ENCODE measurements at places on chromosomes 6 and 20. TPM values are rescaled to one million over a fixed set of nuclear protein-coding genes. Genes with fewer than 3 reads are reported as not detected.

The KIF6 gene
- 0.14 TPM for total RNA-seq

GRCh38 chr6:53999088-53999755, 112.0 kb upstream of the MLIP start:
- no peak for DNase-seq

DNA sequence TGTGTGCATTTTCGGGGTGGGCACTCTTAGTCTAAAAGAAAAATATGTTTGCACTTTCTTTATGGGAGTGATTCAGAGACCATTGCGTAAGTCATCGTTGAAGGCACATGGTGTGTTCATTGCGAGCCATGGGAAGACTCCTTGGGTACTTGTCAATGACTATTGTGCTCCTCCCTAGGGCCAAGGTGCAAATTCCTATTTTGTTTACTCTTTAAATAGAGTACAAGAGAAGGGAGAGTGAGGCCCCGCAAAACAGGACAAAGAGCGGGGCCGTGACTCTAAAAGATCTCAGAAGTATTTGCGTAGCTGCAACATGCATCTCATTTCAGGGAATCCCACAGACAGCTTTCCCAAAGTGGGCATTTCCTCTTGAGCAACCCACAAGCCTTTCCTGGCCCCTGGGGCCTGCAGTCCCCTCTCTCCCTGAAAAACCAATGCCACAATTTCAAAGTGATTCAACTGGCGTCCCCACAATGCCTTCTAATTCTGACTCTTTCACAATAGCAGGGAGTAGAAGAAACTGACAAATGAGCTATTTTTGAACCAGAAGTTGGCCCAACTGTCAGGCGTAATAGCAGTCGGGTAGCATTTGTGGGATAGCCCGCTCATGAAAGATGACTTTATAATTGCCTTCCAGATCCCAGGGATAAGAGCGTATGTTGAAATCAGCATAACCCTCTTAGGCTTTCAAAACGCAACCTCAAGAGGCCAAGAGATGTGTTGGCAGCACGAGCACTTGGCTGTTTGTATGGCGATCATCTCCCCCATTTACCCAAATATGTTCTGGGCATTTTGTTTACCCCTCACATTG, 277.9 kb upstream of the BMP2 start:
- no peak for DNase-seq

GRCh38 chr20:43438578-43439316, 18.9 kb upstream of the SRSF6 start:
- no peak for DNase-seq

DNA sequence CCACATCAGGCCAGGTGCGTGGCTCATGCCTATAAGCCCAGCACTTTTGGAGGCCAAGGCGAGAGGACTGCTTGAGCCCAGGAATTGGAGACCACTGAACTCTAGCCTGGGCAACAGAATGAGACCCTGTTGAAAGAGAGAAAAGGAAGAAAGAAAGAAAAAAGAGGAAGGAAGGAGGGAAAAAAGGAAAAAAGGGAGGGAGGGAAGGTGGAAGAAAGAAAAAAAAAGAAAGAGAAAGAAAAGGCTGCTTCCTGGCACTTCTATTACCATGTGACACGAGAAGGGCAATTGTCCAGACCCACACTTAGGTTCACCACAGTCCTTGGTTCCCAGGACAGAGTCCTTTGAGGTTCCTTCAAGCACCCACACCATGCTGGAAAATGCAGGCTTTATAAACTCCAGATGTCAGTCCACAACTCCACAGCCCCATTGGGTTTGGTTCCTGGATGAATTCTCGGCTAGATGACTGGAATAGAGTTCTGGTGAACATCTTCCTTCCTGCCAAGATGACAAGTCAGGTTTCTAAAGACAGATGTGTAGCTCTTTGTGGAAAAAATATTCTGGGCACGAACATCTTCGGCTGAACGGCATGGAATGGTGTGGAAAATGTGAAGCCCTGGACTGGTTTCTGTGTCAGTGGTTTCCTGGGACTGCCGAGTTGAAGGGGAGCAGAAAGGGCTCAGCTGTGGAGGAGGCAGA, 32.5 kb downstream of the NT5E start:
- DNase-seq: no peak

- DNase-seq: peak; percentile 6
Measured at GRCh38 chr6:57075092-57075491, 14.9 kb upstream of the ZNF451 start.

Measured in foreskin keratinocyte (primary cell).